Activated T-cell treated with anti-CD3 and anti-CD28 coated beads, Interleukin-2, amount 50 U/mL, for 4 hours (primary cell): ENCODE measurements at places on chromosomes 1 and 21.

DNA sequence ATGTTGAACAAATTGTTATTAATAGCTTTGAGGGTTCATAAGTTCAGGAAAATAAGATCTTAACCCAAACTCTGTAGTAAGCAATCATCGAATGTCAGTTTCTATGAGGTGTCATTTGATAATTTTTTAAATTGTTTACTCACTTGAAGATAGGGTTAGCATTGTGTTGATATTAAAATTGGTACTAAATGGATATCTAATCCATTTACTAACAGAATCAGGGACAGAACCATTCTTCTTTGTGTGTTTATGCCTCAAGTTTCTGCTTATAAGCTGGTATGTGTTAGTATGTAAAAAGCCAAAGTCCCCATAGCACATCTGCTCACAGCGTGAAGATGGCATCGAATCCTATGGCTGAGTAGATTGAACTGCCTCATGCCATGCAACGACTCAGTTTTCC, 13.4 kb downstream of the DDR2 start:
- no peak for DNase-seq

- no peak for DNase-seq
Measured at GRCh38 chr1:9166289-9167235, 37.7 kb upstream of the GPR157 start.

DNA sequence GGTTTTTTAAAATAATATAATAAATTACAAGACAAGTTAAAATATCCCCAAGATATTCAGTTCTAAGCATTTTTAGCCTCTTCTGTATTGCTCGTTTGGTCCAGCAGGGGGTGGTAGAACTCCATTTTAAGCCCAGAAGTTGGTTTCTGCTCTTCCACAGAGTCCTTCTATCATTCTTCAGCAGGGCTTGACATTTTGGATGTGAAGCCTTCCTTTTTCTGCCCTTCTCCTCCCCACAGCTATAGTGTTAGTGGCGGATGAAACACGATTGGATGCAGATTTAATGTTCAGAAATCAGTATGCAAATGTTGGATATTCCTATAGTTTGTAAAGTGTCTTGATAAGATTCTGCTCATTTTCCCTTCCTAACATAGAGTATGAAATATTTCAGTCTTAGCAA, 1.4 kb downstream of the NCAM2 start:
- peak; percentile 11 for DNase-seq

GRCh38 chr1:6107409-6108356, 62.0 kb downstream of the KCNAB2 start:
- no peak for DNase-seq

DNA sequence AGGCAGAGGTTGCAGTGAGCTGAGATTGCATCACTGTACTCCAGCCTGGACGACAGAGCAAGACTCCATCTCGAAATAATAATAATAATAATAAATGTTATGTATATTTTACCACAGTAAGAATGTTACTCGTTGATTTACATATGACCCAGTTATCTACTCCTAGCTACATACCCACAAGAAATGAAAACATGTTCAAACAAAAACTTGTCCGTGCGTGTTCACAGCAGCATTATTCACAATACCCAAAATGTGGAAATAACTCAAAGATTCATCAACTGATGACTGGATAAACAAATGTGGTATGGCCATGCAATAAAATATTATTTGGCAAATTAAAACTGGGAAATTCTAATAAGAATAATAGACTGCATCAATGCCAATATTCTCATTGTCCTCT, 31.7 kb upstream of the ENSA start:
- DNase-seq = no peak

DNA sequence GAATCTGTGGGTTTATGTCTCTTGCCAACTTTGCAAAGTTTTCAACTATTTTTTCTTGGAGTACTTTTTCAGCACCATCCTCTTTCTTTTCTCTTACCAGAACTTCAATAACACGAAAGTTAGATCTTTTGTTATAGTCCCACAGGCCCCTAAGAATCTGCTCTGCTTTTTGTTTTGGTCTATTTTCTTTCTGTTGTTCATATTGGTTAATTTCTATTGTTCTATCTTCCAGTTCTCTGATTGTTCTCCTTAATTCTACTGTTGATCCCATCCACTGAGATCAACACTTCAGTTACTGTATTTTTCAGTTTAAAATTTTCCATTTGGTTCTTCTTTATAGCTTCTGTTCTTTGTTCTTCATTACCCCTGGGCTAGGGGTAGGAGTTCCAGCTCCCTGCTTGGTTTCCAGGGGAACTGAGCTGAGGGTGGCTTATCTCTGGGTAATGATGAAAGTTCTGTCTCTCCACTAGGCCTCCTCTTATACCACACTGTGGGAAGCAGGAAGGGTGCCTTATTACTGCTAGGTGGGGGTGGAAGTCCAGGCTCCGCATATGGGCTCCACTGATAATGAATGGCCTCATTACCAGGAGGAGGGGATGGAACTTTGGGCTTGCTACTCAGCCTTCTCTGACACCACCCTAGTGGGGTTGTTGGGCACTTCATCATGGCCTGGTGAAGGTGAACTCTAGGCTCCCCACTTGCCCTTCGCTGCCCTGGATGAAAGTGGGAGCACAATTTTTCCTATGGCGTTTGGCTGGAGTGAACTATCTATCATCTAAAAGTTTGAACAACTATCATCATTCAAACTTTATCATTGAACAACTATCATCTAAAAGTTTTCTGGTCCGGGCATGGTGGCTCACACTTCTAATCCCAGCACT, 39.3 kb downstream of the NAV1 start:
- no peak for DNase-seq

DNA sequence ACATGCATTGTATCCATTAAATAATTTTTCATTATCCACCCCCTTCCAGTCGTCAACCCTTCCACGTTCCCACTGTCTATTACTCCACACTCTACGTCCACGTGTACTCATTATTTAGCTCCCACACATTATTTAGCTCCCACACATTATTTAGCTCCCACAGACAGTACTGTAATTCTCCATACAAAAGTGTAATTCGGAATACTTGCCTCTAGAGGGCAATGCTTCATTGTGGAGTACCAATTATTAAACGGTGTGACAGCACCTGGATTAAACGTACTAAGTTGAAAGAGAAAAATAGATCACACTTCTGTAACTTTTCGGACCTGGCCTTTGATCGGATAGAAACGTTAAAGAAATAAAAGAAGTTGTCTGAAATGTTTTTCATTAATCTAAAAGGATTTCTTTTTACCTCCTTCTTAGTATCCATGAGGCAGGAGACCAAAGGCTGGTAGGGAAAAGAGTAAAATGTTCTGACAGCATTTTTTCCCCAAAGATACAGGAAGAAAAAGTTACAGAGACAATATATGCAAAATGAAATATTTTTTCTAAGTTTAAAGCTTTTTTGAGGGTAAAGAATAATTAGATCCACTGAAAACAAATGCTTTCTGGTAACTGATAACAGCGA, 99.2 kb downstream of the LHX8 start:
- no peak for DNase-seq

- no peak for DNase-seq
Measured at GRCh38 chr1:24867084-24867870, 62.8 kb downstream of the RUNX3 start.

DNA sequence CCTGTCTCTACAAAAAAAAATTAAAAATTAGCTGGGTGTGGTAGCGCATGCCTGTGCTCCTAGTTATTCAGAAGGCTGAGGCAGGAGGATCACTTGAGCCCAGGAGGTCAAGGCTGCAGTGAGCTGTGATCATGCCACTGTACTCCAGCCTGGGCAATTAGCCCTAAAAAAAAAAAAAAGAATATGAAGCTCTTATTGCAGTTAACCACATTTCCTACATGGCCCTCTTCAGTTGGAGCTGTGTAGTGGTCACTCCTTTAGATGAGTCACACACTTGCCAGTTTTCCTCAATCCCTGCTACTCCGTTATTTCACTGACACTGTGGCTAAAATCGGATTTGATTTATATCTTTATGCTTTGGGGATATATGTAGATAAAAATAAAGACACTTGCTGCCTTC, 11.8 kb downstream of the NFYC start:
- DNase-seq = no peak
